ENCODE measurements at places on chromosomes 16 and 17.

GRCh38 chr16:81600275-81600674 is 155.7 kb downstream of the CMIP start:
- no peak for DNase-seq

GRCh38 chr17:43817826-43818225 is 15.1 kb downstream of the MPP3 start:
- DNase-seq = no peak

DNA sequence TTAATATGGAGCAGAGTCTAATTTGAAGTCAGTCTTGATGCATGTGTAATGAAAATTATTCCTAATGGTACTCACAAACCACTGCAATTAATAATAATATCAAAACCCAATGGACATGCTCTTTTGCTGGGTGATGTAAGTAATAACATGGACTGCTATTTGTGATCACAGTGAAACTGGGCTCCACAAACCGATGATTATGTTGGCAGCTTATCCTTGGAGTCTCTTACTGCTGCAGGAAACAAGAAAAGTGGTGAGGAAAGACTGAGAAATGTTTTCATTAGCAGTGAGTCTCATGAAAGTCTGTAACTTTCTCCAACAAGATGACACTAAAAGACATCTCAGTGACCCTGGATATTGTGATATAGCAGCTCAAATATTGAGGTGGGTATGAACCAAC is 45.2 kb downstream of the TMEM100 start:
- no peak for DNase-seq

GRCh38 chr17:2239882-2240430 is 63.6 kb downstream of the SMG6 start:
- DNase-seq = peak; percentile 62

DNA sequence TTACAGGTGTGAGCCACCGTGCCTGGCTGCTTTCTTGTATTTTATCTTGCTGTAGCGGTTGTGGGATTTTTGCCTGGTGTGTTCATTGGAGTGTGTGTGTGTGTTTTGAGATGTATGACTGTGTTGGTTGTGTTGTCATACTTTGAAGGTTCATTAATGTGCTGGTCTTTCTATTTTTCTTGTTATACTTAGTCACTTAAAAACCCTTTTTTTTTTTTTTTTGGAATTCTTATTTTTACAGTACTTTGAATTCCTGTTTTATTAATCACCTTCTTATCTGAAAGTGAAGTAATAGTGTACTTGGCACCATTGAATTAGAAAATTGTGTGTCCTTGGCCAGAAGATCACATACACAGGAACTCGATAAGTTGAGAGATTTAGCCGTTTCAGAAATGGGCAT is 30.2 kb downstream of the TENT4B start:
- no peak for DNase-seq

GRCh38 chr16:13098536-13098935 is 197.1 kb downstream of the SHISA9 start:
- no peak for DNase-seq

- no peak for DNase-seq
Observed at GRCh38 chr16:53958341-53958880, 254.5 kb downstream of the FTO start.

GRCh38 chr17:50675627-50676026 is 32.1 kb downstream of the ANKRD40 start:
- no peak for DNase-seq

DNA sequence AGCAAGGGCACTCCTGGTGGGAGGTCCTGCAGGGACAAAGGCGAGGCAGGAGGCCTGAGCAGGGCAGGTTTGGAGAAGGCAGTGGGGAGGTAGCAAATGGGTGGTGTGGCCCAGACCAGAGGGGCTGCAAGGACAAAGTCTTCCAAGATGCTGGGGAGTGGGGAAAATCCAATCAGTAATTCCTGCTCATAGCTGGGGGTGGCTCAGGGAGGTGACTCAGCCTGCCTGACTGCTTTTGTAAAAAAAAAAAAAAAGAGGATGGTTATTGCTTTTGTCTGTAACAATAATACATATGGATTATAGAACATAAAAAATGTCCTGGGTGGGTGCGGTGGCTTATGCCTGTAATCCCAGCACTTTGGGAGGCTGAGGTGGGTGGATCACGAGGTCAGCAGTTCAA is 5.2 kb downstream of the IL34 start:
- DNase-seq = no peak

DNA sequence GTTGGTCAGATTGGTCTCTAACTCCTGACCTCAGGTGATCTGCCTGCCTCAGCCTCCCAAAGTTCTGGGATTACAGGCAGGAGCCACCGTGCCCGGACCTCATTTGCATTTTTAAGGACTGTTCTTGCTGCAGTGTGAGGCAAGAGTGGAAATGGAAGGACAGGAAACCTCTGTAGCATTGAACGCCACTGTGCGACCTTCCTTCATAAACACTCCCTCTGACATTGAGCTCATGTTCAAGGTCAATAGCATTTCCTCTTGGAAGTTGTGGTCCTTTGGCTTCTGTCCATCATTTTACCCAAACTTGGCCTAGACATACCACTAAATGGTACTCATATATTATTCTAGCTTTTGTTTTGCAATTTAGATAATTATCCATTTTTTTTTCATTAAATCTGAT is 32.8 kb upstream of the ABCA8 start:
- no peak for DNase-seq

DNA sequence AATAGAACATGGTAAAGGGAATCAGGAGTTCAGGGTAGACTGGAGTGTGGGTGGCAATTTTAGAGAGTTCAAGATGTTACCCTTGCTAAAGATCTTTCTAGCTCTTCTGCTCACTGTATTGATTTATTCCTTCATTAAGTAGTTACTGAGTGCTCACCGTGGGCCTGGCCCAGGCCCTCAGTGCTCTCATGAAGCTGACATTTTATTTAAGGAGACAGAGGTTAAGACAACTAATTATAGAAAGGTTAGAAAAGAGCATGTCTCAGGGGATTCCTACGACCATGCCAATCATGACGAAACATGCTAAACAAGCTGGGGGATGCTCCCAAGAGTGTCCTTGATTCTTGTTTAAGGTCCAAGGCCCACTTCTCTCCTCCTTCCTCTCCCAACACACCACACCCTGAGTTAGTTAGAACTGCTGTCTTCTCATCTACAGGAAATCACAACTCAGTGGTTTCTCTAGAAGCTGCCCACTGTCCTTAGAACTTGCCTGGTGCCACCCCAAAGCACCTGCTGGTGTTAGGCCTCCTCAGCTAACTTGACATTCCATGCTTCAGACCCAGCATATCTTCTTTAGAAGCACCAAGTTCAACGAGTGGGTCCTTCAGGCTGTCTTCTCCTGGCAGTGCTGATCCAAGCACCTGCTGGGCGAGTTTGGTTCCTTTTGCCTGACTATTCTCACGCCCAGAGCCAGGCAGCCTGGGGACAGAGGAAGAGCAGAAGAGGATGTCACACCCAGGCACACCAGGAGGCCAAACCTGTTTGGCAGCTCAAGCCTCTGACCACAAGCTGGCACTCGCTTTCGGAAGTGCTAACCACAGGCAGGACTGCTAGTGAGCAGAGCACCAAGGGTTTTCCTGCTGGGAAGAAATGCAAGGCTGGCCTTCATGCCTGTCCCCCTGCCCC is 79.0 kb downstream of the GAS7 start:
- DNase-seq = peak; percentile 42

GRCh38 chr16:3575491-3575890 is 1.7 kb downstream of the NLRC3 start:
- no peak for DNase-seq

- DNase-seq = no peak
Observed at GRCh38 chr16:14035092-14035491, 36.0 kb upstream of the MRTFB start.

DNA sequence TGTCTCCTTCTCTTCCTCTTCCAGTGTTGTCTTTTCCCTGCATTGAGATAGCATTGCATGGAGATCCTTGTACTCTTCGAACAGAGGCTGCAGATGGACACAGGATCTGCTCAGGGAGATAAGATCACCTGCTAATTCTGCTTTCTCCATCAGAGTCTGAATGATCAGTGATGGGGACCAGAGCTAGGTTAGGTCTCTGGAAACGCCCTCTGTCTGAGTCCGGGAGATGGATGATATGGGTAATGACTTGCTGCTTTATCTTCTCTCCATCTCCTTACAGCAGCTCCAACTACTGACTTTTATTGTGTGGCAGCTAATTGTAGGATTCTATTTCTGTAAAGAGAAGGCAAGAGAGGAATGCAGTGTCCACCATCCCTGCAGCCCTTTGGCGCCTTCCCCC is 435.6 kb downstream of the WWOX start:
- DNase-seq = no peak

GRCh38 chr17:79595471-79595870 is 15.4 kb downstream of the RBFOX3 start:
- DNase-seq = no peak

DNA sequence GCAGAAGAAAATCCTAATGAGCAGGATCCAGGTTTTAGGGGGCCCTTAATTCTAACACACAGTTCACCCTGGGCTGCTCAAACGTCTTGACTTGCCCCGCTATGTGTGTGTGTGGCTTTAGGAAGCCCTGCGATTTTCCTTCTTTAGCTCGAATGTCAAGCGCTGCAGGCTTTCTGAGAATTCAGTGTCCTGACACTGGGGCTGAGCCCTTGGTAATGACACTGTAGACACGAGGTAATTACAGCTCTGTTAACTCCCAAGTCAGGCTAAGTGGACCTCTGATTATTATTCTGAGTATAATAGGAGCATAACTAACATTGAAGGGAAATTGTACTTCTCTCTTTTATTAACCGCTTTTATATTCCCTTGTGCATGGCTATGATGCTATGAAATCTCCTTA is 202.1 kb downstream of the RBFOX1 start:
- no peak for DNase-seq

- no peak for DNase-seq
Observed at GRCh38 chr16:64185954-64186353, 935.9 kb downstream of the CDH11 start.

DNA sequence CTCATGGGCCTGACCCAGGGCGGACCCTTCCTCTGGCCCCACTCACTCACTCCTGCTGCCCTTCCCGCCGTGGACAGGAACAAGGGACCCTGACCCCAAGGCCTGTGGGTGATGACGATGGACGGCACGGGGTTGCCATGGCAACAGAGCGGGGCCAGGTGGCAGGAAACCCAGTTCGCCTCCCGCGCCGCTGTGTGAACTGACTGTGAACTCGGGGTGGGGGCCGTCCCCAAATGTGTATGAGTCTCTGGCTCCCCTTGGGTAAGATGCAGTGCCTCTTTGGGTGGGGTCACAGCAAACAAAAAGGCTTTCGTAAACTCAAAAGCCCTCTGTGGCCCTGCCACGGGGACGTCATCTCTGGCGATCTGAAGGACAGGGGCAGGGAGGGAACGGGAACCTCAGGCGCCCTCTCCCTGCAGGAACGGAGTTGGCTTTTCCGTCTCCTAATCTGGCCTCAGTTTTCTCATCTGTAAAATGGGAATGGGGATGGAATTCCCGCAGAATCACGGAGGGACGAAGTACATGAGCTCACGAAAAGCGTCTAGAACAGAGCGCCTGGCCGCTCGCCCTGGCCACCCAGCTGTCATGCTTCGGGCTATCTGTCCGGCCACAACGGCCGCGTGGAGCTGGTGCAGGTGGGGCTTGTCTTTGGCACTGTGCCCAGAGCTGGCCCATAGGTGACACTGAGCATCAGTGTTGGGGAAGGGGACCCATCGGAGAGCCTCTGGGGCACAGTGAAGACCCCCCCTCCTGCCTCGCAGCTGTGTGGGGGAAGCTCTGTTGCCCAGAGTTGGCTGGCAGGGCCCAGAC is 44.9 kb upstream of the PABPN1L start:
- DNase-seq = peak; percentile 61

GRCh38 chr16:11743308-11744074 is 834 bp upstream of the TXNDC11 start:
- DNase-seq = peak; percentile 46

DNA sequence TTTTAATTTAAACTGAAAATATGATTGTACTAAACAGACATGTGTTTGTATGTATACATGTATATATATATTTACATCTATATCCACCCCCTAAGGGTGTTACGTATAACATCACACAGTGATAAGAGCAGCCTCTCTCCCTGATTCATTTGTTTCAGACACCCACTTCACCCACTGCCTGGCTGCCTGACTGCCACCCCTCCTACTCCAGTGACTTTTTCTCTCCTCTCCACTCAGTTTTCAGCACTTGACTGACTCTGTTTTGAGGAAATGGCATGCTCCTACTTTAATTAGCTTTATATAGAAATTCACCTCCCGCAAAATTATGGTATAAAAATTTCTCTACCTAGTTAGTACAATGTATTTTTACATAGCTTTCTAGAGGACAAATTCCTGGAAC is 20.0 kb downstream of the BFAR start:
- DNase-seq = no peak

GRCh38 chr17:31008374-31009041 is 37.7 kb downstream of the RNF135 start:
- DNase-seq = peak; percentile 78

GRCh38 chr16:74770831-74771526 is 3.6 kb downstream of the FA2H start:
- DNase-seq = no peak

DNA sequence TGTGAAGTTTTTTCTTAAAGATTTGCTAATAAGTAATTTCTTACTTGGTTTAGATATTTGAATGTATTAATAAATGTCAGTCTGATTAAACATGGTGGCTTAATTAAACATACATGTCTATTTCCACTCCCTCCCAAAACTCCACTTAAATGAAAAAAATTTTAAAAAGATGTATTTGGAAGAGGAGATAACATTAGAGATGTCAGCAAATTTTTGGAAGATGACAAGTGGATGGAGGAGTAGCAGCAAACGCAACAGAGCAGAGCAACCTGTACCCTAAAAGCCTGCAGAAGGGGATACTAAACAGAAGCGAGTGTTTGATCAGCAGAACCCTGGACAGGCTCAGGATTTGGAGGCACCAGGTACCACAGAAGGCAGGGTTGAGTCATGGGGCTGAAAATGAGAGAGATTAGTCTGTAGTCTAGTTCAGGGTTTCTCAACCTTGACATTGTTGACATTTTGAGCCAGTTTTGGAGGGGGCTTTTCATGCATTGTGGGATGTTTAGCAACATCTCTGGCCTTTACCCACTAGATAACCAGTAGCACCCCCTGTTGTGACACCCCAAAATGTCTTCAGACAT is 17.8 kb downstream of the LUC7L3 start:
- DNase-seq = no peak

DNA sequence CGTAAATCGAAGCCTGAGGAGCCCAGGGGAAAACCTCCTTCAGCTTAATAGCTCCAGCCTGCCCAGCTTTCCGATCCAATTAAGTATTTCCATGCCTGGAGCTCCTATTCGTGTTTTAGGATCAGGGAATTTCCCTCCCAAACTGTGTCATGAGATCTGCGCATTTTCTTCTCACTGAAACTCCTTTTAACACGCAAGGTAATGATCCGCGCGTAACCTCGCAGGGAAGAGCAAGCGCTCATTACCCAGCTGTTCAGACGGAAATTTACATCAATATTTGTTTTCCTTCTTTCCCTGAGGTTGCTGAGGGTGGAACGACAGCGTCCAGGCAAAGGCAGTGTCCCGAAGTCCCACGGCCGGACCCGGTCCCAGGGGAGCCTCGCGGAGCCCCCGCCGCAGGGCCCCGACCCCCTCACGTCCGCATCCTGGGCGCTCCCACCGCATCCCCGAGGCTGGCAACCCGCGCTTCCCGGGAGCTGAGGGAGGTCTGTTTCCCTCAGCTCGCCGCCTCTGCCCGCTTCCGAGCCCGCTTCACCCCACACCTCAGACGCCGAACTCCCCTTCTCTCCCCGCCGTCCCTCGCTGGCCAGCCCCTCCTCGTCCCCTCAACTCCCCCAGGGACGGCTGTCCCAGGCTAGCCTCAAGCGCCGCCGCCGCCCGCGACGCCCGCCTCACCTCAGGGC is 415 bp downstream of the ABCA5 start:
- DNase-seq = peak; percentile 30

Data from GM13976 (cell line).